ENCODE measurements at places on chromosomes 12 and 14. TPM values are rescaled to one million over a fixed set of nuclear protein-coding genes. Genes with fewer than 3 reads are reported as not detected.

Gene PROX2
- total RNA-seq: not detected

Gene NPFF
- not detected for total RNA-seq

DNA sequence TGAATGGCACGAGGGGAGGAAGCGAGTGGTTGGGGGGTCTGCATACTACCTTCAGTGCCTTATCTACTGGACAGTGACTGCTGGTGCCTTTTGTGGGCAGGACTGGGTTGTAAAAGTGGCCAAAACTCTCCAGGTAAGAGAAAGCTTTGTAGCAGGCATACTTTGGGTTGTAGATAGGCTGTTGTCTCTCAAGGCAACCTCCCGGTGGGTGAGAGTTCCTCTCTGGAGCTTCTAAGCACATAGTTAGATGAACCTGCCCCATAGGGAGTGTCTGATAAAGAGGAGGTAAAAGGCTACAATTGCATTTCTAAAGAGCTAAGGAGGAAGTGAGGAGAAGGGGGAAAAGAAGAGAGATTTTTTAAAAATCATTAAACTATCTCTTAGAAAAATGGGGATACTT is 4.2 kb upstream of the DAD1 start:
- no peak overlapping the region for H3K4me3 ChIP-seq
- no peaks in the 10 kb centered on the region for H3K36me3 ChIP-seq
- DNase-seq: no peak
- H3K27ac ChIP-seq: no peak overlapping the region

DNA sequence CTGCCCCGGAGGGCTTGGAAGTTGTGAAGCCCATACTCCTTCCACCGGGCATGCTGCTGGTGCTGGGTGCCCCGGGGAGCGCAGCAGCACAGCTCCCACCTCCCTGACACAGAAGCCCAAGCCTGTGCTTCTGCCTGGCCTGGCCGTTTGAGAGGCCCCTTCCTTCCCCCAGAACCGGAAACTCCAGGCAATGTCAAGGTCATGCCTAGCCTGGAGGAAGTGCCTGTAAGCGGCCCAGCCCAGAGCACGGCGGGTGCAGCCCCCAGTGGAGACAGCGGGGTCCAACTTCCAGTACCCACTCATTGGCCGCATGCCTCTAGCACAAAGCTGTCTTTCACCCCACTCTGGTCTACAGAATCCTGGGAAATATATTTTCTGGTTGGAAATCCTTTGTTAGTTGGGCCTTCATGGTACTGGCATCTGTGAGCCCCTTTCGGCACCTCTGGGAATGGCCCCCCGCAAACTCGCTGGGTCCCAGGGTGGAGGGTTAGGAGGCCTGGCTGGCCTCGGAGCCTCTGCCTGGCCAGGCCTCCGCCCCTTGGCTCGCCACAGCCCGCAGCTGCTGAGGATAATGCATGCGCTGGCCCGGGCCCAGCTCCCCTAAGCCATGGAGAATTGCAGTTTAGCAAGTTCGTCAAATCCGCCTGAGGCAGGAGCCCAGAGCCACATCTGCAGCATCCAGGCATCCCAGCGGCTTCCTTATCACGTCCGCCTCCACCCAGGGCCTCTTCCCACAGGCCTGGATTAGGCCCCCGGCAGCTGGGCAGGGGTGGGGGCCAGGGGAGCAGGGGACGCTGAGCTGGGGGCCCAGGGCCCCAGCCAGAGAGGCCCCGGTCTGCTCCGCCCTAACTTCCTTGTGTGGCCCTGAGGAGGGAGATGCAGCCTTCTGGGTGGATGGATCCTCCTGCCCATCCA is 48.9 kb upstream of the DLK1 start:
- H3K27me3 ChIP-seq: peaks cover 6% of the 10 kb centered on the region
- peak; percentile 86 for DNase-seq
- H3K27ac ChIP-seq: no peak overlapping the region
- no peak overlapping the region for H3K4me3 ChIP-seq

Gene SCNN1A
- total RNA-seq: 0.26 TPM

DNA sequence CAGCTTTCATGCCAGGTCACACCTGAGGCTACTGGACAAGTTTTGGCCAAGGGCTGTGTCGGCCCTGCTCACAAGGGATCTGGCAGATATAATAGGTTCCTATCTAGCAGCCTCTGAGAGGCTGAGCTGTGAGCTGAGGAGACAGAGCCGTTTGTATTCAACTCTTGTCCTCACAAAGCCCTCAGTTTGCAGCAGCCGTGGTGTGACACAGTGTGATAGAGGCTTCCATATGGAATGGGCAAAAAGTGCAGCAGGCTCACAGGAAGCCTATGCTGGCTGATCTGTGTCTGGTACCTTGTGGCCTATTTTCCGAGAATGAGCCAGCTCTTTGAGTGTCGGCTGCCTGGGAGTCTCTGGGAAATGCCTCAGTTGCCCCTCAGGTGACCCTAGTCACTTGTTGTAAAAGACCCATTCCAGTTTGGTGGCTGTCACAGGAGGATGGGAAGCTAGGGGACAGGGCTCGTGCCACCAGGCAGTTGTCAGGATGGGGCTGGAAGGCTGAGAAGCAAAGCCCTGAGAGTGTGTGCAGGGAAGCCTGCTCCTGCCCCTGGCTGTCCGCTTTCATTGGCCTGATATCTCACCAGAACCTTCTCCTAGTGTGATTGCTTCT is 16.1 kb downstream of the VRTN start:
- no peak overlapping the region for H3K27ac ChIP-seq
- no peak for DNase-seq
- no peaks in the 10 kb centered on the region for H3K4me1 ChIP-seq
- H3K27me3 ChIP-seq: peaks cover 6% of the 10 kb centered on the region

- H3K27ac ChIP-seq: no peak overlapping the region
- no peaks in the 10 kb centered on the region for H3K4me1 ChIP-seq
- DNase-seq: no peak
- no peak overlapping the region for H3K4me3 ChIP-seq
Observed at GRCh38 chr12:113103756-113104450, 31.7 kb downstream of the RASAL1 start.

GRCh38 chr12:132124766-132125425 is 19.2 kb downstream of the DDX51 start:
- H3K27me3 ChIP-seq: no peaks in the 10 kb centered on the region
- peaks cover 24% of the 10 kb centered on the region for H3K36me3 ChIP-seq
- no peak for DNase-seq
- no peak overlapping the region for H3K4me3 ChIP-seq

- H3K4me1 ChIP-seq: no peaks in the 10 kb centered on the region
- peaks cover 12% of the 10 kb centered on the region for H3K27me3 ChIP-seq
- no peak overlapping the region for H3K27ac ChIP-seq
Observed at GRCh38 chr12:102962532-102962931, 5.1 kb downstream of the ASCL1 start.

- H3K27ac ChIP-seq: no peak overlapping the region
- H3K27me3 ChIP-seq: no peaks in the 10 kb centered on the region
- no peaks in the 10 kb centered on the region for H3K36me3 ChIP-seq
- peak; percentile 85 for DNase-seq
- no peak overlapping the region for H3K4me3 ChIP-seq
- no peaks in the 10 kb centered on the region for H3K4me1 ChIP-seq
Observed at GRCh38 chr12:62332598-62332997, 72.4 kb downstream of the USP15 start.

GRCh38 chr12:132579744-132580143 is 30.6 kb downstream of the LRCOL1 start:
- no peaks in the 10 kb centered on the region for H3K27me3 ChIP-seq
- H3K4me3 ChIP-seq: no peak overlapping the region
- no peak for DNase-seq
- no peaks in the 10 kb centered on the region for H3K4me1 ChIP-seq
- peaks cover 4% of the 10 kb centered on the region for H3K36me3 ChIP-seq

GRCh38 chr14:75182821-75183220 is 6.4 kb upstream of the TMED10 start:
- no peak overlapping the region for H3K4me3 ChIP-seq
- H3K27me3 ChIP-seq: no peaks in the 10 kb centered on the region
- no peaks in the 10 kb centered on the region for H3K36me3 ChIP-seq
- H3K4me1 ChIP-seq: peaks cover 2% of the 10 kb centered on the region

Gene LRFN5
- total RNA-seq: 3.6 TPM

DNA sequence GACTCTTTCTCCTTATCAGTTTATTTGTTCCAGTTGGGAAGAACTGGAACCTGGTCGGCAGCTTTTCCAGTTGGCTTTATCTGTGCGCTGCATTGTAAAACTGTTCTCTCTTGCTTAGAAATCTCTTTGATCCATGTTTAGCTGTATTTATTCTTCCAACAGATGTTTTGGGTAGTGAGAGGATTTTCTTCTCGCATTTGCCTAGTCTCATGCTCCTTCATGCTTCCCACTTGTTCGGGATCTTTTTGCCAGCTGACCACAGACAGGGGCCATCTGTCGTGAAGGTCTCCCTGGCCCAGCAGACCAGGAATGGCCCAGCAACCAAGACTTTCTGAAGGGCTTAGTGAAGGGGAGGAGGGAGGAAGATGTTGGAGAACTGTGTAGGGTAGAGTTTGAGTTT is 21.6 kb downstream of the NTF3 start:
- no peaks in the 10 kb centered on the region for H3K36me3 ChIP-seq
- no peaks in the 10 kb centered on the region for H3K27me3 ChIP-seq
- DNase-seq: no peak
- no peak overlapping the region for H3K4me3 ChIP-seq
- peaks cover 8% of the 10 kb centered on the region for H3K4me1 ChIP-seq

DNA sequence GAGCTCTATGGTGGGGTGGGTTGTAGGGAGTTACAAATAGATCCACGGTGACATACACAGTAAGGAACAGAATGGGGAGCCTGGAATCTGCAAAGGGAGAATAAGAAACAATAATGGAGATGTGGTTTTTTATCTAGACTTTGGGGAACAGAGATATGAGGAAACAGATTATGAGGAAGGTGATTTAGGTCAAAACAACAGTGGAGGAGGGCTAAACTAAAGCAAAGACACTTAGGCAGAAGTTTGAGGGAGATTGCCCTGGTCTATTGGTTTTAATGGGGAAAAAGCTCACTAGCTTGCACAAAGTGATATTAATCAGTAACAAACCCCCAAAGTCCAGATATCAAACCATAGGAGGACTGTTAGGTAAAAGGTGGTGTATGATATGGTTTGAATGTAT is 144.5 kb upstream of the DYRK2 start:
- H3K27me3 ChIP-seq: no peaks in the 10 kb centered on the region
- H3K36me3 ChIP-seq: no peaks in the 10 kb centered on the region
- H3K4me1 ChIP-seq: no peaks in the 10 kb centered on the region

DNA sequence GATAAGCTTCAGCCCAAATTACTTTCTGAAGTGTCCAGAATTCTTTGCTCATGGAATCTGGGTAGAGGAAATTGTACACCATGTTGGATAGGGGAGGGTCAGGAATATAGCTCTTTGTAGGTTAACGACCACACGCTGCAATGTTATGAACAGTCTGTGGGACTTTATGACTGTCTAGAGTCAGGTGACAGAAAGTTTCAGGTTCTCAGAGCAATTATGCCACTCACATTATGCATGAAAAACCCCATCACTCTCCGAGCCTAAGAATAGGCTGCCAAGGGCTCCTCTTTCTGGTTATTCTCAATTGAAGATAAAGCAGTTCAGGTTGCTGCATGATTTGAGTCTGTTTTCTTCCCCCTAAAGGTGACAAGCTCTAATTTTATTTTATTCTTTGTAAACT is 430.9 kb downstream of the ATP23 start:
- no peaks in the 10 kb centered on the region for H3K27me3 ChIP-seq
- DNase-seq: no peak
- H3K4me3 ChIP-seq: no peak overlapping the region
- H3K4me1 ChIP-seq: peaks cover under 1% of the 10 kb centered on the region

Gene LMNTD1
- not detected for total RNA-seq

DNA sequence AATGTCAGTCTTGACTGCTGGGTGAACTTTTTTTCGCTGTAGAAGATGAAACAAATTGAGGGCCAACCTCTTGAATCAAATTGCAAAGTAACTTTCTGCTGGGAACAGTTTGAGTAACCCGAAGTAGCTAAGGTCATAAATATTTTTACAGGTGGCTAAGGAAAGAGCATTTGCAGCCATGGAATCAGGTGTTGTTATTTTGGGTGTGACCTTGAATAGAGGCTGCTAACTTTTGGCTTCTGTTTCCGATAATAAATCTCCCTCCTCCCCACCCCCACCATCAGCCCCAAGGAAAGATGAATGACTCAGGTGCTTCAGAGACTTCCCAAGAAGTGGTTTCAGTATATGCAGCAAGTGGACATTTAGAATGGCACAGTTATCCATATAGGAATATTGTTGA is 571.7 kb downstream of the DIO2 start:
- no peak for DNase-seq
- H3K4me3 ChIP-seq: no peak overlapping the region
- no peaks in the 10 kb centered on the region for H3K36me3 ChIP-seq
- no peaks in the 10 kb centered on the region for H3K27me3 ChIP-seq
- H3K27ac ChIP-seq: no peak overlapping the region
- no peaks in the 10 kb centered on the region for H3K4me1 ChIP-seq

Gene TAS2R43
- 0.99 TPM for total RNA-seq

DNA sequence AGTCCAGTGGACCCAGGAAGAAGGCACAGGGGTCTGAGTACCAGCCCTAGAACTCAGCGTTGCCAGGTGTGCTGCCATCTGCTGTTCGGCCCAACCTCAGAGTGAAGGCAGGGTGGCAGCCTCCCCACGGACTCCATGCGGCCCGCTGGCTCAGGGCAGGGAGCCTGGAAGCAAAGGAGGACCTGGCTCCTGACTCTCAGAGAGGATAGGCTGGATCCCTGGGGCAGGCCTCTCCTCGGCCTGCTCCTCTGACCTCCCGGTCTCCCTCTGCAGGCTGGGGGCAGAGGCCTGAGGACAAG is 10.1 kb downstream of the MCRS1 start:
- no peak overlapping the region for H3K27ac ChIP-seq
- no peak for DNase-seq
- no peak overlapping the region for H3K4me3 ChIP-seq
- no peaks in the 10 kb centered on the region for H3K27me3 ChIP-seq
- peaks cover 18% of the 10 kb centered on the region for H3K36me3 ChIP-seq

DNA sequence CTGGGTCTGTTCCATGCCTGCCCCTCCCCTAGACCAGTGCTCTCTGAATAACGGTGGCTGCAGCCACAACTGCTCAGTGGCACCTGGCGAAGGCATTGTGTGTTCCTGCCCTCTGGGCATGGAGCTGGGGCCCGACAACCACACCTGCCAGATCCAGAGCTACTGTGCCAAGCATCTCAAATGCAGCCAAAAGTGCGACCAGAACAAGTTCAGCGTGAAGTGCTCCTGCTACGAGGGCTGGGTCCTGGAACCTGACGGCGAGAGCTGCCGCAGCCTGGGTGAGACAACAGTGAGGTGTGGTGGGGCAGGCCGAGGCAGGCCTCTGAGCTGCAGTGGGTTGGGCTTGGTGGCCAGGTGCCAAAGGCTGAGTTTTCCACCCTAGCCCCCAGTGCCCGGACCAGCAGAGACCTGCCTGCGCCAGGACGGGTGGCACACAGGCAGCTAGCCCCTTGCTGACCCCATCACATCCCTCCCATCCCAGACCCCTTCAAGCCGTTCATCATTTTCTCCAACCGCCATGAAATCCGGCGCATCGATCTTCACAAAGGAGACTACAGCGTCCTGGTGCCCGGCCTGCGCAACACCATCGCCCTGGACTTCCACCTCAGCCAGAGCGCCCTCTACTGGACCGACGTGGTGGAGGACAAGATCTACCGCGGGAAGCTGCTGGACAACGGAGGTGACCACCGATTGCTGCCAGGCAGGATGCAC is 28.2 kb upstream of the LRP1-AS start:
- H3K4me3 ChIP-seq: no peak overlapping the region
- peak; percentile 79 for DNase-seq
- H3K4me1 ChIP-seq: peaks cover 14% of the 10 kb centered on the region
- no peak overlapping the region for H3K27ac ChIP-seq
- H3K27me3 ChIP-seq: no peaks in the 10 kb centered on the region

Gene HOXC10
- not detected for total RNA-seq

- no peak overlapping the region for H3K27ac ChIP-seq
- DNase-seq: peak; percentile 86
- no peak overlapping the region for H3K4me3 ChIP-seq
- no peaks in the 10 kb centered on the region for H3K4me1 ChIP-seq
- no peaks in the 10 kb centered on the region for H3K36me3 ChIP-seq
Observed at GRCh38 chr14:89600950-89601826, 184.2 kb upstream of the FOXN3 start.

GRCh38 chr14:51454351-51454750 is 197.4 kb upstream of the FRMD6 start:
- no peak for DNase-seq
- no peaks in the 10 kb centered on the region for H3K27me3 ChIP-seq
- no peak overlapping the region for H3K4me3 ChIP-seq

Gene SERPINA9
- total RNA-seq: not detected
